Right renal cortex interstitium (tissue), 3 donors: ENCODE measurements at places on chromosomes 13 and 19. TPM values are rescaled to one million over a fixed set of nuclear protein-coding genes. Genes with fewer than 3 reads are reported as not detected.

RAB3D gene
- polyA plus RNA-seq: 17.4 TPM

VAV1 gene
- polyA plus RNA-seq: 1.5 TPM

LGI4 gene
- polyA plus RNA-seq: 3.0 TPM

TMEM145 gene
- 0.97 TPM for polyA plus RNA-seq

FBN3 gene
- polyA plus RNA-seq: 33.9 TPM

CYP2A6 gene
- polyA plus RNA-seq: 0.14 TPM

NAPA gene
- polyA plus RNA-seq: 174 TPM

PLPPR3 gene
- 12.3 TPM for polyA plus RNA-seq

ADAMTSL5 gene
- polyA plus RNA-seq: 0.54 TPM

ZNF541 gene
- 0.18 TPM for polyA plus RNA-seq

CAB39L gene
- 19.7 TPM for polyA plus RNA-seq

RTBDN gene
- not detected for polyA plus RNA-seq

GNA15 gene
- 0.85 TPM for polyA plus RNA-seq

FFAR3 gene
- 0.31 TPM for polyA plus RNA-seq

NUMBL gene
- 9.5 TPM for polyA plus RNA-seq

VSTM1 gene
- polyA plus RNA-seq: not detected
